ENCODE measurements at places on chromosomes 3 and 15.

GRCh38 chr3:124878561-124879336 is 8.4 kb downstream of the ITGB5 start:
- DNase-seq: peak; percentile 94

- no peak for DNase-seq
These were observed 269.7 kb downstream of the OTOL1 start for GRCh38 chr3:161766331-161766730.

DNA sequence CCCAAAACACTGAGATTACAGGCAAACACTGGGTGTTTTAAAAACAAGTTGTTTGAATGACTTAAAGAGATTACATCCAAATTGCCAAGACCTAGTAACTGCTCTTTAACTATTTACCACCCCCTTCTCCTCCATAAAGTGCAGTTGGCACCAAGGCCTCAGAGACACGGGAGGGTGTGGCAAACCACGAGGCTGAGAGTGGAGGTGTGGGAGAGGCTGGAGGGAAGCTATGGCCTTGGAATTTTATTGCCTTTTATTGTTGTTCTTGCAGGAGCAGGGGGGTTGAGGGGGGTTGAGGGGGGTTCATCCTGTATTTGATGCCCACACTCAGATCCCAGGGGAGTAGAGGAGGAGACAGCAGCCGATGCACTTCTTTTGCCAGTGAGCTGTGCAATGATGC is 75.9 kb upstream of the CTDSPL start:
- no peak for DNase-seq

DNA sequence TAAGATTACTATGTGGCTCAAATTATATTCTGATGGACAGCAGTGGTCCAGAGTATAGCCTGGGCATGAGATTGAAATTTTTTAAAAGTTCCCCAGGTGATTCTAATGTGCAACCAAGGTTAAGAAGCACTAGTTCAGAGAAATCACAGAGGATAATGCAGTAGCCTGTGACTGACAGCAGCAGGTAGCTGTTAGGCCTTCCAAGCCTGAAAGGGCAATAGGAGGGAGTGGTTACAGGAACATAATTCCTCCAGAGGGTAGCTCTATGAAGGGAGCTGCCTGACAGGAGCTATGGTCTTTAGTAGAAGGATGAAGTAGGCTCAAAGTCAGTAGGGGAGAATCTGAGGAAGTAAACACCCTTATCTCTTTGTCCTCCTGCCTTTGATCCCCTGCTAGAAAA is 342.9 kb upstream of the PPP2R3A start:
- DNase-seq: no peak

DNA sequence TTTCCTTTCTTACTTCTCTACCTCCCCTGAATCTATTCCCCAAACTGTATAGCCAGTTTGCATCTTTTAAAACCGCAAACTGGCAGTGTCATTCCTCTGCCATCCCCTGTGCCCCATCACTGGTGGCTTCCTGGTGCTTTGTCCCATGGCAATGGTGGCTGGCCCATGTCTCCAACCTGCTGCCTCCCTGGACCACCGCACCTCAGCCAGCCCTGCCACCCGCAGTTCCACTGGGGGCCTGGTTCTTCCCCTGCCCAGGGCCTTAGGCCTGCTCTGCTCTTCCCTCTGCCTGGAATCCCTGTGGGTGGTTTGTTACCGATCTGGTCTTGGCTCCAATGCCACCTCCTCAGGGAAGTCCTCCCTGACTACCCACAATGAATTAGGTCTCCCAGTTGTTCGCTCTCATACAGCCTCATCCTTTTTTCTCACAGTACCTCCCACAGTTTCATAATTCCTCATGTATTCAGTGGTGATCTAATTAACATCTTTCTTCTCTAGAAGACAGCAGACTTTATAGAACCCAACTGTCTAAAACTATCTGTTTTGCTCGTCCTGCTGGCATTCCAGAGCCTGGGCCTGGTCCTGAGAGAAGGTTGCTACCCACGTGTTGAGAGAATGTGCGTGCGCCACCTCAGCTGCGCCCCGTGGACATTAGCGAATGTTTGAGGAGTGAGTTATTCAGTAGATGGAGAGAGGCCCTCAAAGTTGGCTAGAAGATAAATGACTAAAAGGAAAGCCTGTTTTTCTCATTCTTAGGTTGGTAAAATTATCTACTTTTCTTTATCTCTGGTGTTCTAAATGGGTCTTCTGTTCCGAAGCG is 130.1 kb downstream of the DNAJB8 start:
- DNase-seq: no peak

GRCh38 chr3:184717399-184717983 is 5.6 kb upstream of the MAGEF1 start:
- DNase-seq: no peak

DNA sequence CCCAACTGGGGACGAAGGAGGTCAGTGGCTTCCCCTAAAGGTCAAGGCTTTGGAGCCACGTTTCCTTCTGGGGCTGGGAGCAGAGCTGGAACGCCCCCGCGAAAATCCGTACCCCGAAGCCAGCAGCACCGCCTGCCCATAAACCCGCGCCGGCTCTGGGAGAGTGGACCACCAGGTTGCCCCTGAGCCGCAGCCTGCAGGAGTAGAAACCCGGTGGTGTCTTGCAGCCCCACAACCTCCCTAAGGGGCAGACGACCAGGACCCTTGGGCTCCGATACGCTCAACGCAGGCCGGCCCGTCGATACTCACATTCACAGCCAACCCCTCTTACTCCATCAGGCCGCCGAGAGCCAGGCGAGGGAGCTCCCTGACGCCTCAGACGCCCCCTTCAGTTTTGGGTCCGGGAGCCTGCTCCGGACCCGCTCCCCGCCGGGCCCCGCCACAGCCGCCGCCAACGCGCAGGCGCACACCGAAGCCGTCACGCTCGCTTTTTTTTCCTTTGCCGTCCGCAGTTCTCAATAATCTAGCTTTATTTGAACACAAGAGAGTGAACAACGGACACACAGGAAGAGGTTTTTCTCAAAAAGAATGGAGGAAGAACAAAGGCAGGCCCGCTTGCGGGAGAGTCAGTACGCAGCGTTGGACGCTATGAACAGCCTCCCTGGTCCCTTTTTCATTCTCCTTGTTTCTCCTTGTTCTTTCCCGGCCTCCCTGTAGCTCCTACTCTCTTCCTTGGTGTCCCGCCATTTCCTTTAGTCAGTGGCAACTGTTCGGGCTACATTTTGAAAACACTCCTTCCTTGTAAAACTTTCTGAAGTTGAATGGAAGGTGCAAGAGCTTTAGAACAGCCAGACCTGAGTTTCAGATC is at the start of gene ZNF106:
Gene ZNF106 (minus strand): TSS at position 471 of the 868 bp plus-strand sequence. CDS start 18,852 bp downstream, outside the sequence.
- peak; percentile 92 for DNase-seq

- peak; percentile 7 for DNase-seq
These were observed 61.8 kb downstream of the SLC12A8 start for GRCh38 chr3:125150525-125151441.

- DNase-seq: no peak
These were observed 979.0 kb downstream of the TUSC7 start for GRCh38 chr3:117688583-117688982.

Measured in HFFc6 (cell line).